ENCODE measurements at places on chromosomes 5 and 9. TPM values are rescaled to one million over a fixed set of nuclear protein-coding genes. Genes with fewer than 3 reads are reported as not detected.
A peak's percentile ranks its signal among the peaks of the same experiment; 100 is the strongest.

F2RL2 gene
- total RNA-seq, result not detected

ADAMTS16 gene
- total RNA-seq, result 0.29 TPM

ARL14EPL gene
- not detected for total RNA-seq

TIMD4 gene
- not detected for total RNA-seq

CBY3 gene
- total RNA-seq, result not detected

ADAM19 gene
- total RNA-seq, result 8.7 TPM

KLF4 gene
- total RNA-seq, result 58.6 TPM

RC3H2 gene
- 31.5 TPM for total RNA-seq

DNA sequence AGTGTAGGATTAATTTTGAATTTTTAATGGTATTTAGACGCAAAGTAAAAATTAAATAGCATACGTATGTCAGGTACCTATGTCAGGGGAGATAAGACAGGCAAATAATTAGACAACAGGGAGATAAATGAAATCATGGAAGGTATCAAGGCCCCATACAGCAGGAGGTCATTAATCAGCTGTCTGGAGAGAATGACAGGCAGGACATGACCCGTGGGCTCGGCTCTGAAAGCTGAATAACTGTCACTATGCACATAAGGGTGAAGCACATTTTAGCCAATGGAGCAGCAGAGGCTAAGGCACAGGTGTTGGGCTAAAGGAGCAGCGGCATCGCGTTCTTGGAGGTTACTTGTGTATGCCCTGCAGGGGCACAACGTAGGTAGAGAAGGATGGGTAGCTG lies 11.9 kb downstream of the SLC25A51 start:
- DNase-seq, result no peak
- H3K27ac ChIP-seq, result no peak overlapping the region
- H3K36me3 ChIP-seq, result peaks cover 76% of the 10 kb centered on the region
- H3K27me3 ChIP-seq, result no peaks in the 10 kb centered on the region
- no peak overlapping the region for H3K4me3 ChIP-seq

DNA sequence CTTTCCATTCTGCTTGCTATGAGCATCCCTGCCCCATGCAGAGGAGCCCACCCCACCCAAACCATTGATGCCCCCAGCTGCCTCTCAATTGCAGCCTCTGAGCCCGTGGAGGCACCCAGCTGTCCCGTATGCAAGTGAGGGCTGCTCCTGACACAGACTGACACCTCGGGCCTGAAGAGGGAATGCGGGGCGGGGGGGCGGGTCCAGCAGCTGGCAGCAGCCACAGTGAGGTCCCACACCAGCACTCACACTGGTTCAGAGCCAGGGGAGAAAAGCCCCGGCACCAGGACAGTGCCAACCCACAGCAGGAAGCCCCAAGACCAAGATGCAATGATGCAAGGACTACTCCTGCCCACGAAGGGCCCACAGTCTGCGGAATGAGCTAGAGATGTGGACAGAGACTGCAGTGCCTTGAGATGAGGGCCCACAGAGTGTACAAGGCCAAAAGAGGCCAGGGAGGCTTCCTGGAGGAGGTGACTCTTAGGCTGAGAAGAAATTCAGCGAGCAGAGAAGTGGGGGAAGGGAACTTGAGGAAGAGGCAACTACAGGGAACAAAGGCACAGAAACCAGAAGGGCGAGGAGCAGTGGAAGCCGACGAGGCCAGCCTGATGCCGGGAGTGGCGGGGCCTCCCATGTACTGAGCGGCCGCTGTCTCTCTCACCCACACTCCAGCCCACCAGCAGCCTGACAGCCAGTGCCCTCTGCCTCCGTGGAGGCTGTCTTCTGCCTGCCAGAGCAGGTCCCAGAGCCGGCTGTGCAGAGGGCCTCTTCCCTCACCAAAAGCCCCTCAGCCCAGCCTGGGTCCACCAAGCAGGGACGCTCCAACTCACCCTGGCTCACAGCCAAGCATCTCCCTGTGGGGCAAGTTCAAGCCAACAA lies 9.2 kb downstream of the EEIG1 start:
- no peaks in the 10 kb centered on the region for H3K36me3 ChIP-seq
- H3K27ac ChIP-seq, result peak overlapping the region; percentile 91
- H3K27me3 ChIP-seq, result no peaks in the 10 kb centered on the region
- peak overlapping the region; percentile 2 for H3K4me3 ChIP-seq
- DNase-seq, result peak; percentile 37

- DNase-seq, result no peak
- H3K4me1 ChIP-seq, result no peaks in the 10 kb centered on the region
- no peak overlapping the region for H3K27ac ChIP-seq
- no peak overlapping the region for H3K4me3 ChIP-seq
- H3K27me3 ChIP-seq, result no peaks in the 10 kb centered on the region
- H3K36me3 ChIP-seq, result no peaks in the 10 kb centered on the region
Observed at GRCh38 chr5:151870820-151871219, 53.8 kb downstream of the GLRA1 start.

- no peak overlapping the region for H3K27ac ChIP-seq
- H3K27me3 ChIP-seq, result no peaks in the 10 kb centered on the region
- no peaks in the 10 kb centered on the region for H3K4me1 ChIP-seq
- no peaks in the 10 kb centered on the region for H3K36me3 ChIP-seq
- H3K4me3 ChIP-seq, result no peak overlapping the region
Observed at GRCh38 chr5:137071931-137072330, 427.2 kb downstream of the SPOCK1 start.

GRCh38 chr9:136361047-136361753 lies 2.3 kb downstream of the DNLZ start:
- DNase-seq, result peak; percentile 52
- H3K4me1 ChIP-seq, result peaks cover 42% of the 10 kb centered on the region
- peak overlapping the region; percentile 90 for H3K27ac ChIP-seq
- H3K4me3 ChIP-seq, result no peak overlapping the region

GRCh38 chr9:83656032-83656680 lies 33.2 kb downstream of the IDNK start:
- no peaks in the 10 kb centered on the region for H3K4me1 ChIP-seq
- no peak overlapping the region for H3K4me3 ChIP-seq
- no peak overlapping the region for H3K27ac ChIP-seq
- H3K36me3 ChIP-seq, result peaks cover 100% of the 10 kb centered on the region

DNA sequence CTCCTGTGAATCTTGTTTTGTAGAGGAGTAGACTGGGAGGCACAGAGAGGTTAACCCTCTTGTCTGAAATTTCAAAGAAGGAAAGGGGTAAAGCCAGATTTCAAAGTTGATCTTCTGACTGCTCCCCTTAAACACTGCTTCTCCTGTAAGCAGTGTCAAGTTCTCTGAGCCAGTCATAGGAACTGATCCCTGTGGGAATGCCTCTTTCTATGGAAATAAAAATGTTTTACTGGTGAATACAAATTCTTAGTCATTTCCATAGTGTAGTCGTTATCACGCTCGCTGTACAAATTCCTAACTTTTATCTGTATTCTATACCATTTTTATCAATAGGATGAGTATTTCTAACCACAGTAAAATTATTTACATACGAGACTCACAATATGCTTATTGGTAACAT lies 66.3 kb upstream of the PRRC1 start:
- H3K4me1 ChIP-seq, result no peaks in the 10 kb centered on the region
- H3K27ac ChIP-seq, result no peak overlapping the region
- no peaks in the 10 kb centered on the region for H3K36me3 ChIP-seq
- no peak overlapping the region for H3K4me3 ChIP-seq
- DNase-seq, result no peak
- H3K27me3 ChIP-seq, result no peaks in the 10 kb centered on the region

GRCh38 chr9:37197158-37198038 lies 77.0 kb downstream of the ZCCHC7 start:
- H3K27me3 ChIP-seq, result no peaks in the 10 kb centered on the region
- no peak overlapping the region for H3K4me3 ChIP-seq
- H3K36me3 ChIP-seq, result no peaks in the 10 kb centered on the region
- no peak overlapping the region for H3K27ac ChIP-seq
- no peak for DNase-seq

DNA sequence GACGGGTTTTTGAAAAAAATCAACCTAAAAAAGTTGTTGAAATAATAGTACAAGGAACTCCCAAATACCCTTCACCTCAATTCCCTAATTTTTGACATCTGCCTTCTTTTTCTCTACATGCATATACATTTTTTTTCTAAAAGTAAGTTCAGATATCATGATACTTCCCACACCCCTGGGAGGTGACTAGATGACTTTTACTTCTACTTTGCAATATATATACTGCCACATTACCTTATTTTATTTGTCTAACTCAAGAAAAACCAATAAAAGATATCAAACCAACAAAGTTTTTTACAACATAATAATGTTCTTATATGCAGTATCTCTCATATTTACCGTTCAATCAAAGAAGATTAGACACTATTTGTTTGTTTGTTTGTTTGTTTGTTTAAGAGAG lies 31.1 kb downstream of the CCNJL start:
- H3K4me3 ChIP-seq, result no peak overlapping the region
- no peaks in the 10 kb centered on the region for H3K27me3 ChIP-seq
- peaks cover under 1% of the 10 kb centered on the region for H3K4me1 ChIP-seq
- DNase-seq, result no peak
- no peak overlapping the region for H3K27ac ChIP-seq

DNA sequence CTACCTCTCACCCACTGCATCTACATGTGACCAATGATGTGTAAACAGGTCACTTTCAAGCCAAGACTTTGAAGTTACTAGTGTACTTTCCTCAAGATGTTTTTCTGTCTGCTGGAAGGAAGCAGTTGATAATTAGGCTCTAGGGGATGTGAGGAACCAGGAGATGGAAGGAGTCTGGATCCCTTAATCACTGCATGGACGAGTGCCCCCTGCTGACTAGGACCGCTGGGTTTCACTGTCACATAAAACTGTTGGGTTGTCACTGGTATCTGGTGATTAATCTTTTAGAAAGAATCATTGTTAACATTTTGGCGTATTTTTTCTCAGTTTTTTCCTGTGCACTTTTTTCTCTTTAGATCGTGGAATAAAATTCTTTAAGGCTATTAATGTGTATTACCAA lies 79.5 kb downstream of the SREK1 start:
- H3K4me1 ChIP-seq, result no peaks in the 10 kb centered on the region
- DNase-seq, result no peak
- H3K27me3 ChIP-seq, result no peaks in the 10 kb centered on the region
- H3K36me3 ChIP-seq, result peaks cover 3% of the 10 kb centered on the region

GRCh38 chr5:150065886-150066285 lies 20.5 kb downstream of the CSF1R start:
- H3K4me1 ChIP-seq, result no peaks in the 10 kb centered on the region
- no peak overlapping the region for H3K27ac ChIP-seq
- H3K4me3 ChIP-seq, result no peak overlapping the region
- peaks cover 4% of the 10 kb centered on the region for H3K36me3 ChIP-seq
- no peaks in the 10 kb centered on the region for H3K27me3 ChIP-seq

DNA sequence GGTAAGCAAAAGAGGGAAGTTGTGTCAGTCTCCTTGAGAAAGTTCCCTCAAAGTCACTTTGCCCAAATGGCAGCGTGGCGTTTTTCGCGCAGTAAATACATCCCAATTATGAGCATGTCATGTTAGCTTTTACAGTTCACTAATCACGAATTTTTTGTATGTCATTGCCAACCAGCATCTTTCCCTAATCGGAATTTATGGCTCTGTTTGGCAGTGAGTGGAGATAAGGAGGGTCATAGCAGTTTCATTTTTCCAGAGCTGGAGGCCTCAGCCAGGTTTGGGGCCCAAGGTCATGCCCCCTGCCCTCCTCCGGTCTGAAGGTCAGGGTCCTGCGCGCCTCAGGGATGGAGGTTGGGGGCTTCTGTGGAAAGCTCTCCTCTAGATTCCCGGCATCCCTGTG lies 50.1 kb downstream of the C5orf15 start:
- no peaks in the 10 kb centered on the region for H3K27me3 ChIP-seq
- no peak overlapping the region for H3K4me3 ChIP-seq
- no peak overlapping the region for H3K27ac ChIP-seq

GRCh38 chr9:126796758-126797157 lies 8.1 kb upstream of the ZBTB43 start:
- no peaks in the 10 kb centered on the region for H3K36me3 ChIP-seq
- no peak overlapping the region for H3K27ac ChIP-seq
- DNase-seq, result no peak
- H3K27me3 ChIP-seq, result no peaks in the 10 kb centered on the region
- no peak overlapping the region for H3K4me3 ChIP-seq

GRCh38 chr9:135714242-135715055 lies 12.5 kb downstream of the KCNT1 start:
- H3K27me3 ChIP-seq, result peaks cover 15% of the 10 kb centered on the region
- no peak overlapping the region for H3K27ac ChIP-seq
- H3K36me3 ChIP-seq, result no peaks in the 10 kb centered on the region
- no peak overlapping the region for H3K4me3 ChIP-seq
- no peaks in the 10 kb centered on the region for H3K4me1 ChIP-seq

DNA sequence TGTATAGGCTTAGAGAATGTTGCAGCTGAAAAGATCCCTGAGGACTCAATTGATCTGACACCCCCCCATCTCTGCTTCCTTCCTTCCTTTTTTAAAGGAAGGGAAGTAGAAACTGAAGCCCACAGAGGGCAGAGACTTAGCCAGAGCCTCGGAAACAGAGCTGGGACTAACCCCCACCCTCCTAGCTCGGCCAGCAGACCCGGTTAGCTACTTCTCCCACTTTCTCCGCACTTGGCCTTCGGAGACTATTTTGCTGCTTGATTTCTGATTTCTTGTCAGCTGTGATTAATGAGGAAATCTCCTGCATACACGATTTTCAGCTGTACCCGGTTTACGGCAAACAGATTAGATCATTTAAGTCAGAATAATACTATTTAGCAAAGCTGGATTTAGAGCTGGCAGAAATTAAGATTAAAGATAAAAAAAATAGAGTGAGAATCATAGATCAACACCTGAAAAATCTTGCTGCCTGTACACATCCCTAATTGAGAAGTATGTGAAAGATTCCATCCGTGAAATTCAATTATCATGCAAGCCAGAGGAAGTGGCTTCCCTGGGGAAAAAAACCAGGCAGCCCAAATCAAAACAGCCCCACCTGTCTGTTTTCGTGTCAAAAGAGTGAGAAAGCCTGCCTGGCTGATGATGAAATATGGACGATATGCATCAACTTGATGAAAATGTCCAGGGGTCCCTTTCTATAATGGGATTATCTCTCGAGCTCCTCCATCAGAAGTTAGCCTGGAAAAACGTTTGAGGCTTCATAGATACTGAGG lies 159.5 kb upstream of the SHB start:
- no peak overlapping the region for H3K4me3 ChIP-seq
- H3K4me1 ChIP-seq, result peaks cover 16% of the 10 kb centered on the region
- H3K27me3 ChIP-seq, result peaks cover 6% of the 10 kb centered on the region
- H3K36me3 ChIP-seq, result no peaks in the 10 kb centered on the region

GRCh38 chr5:81313686-81314085 lies 12.3 kb downstream of the ZCCHC9 start:
- no peak for DNase-seq
- H3K36me3 ChIP-seq, result no peaks in the 10 kb centered on the region
- no peak overlapping the region for H3K27ac ChIP-seq
- H3K27me3 ChIP-seq, result no peaks in the 10 kb centered on the region

- peaks cover 24% of the 10 kb centered on the region for H3K36me3 ChIP-seq
- H3K4me3 ChIP-seq, result no peak overlapping the region
- H3K27ac ChIP-seq, result no peak overlapping the region
- DNase-seq, result peak; percentile 75
- no peaks in the 10 kb centered on the region for H3K27me3 ChIP-seq
Observed at GRCh38 chr9:126347911-126348760, 21.5 kb downstream of the MVB12B start.

DNA sequence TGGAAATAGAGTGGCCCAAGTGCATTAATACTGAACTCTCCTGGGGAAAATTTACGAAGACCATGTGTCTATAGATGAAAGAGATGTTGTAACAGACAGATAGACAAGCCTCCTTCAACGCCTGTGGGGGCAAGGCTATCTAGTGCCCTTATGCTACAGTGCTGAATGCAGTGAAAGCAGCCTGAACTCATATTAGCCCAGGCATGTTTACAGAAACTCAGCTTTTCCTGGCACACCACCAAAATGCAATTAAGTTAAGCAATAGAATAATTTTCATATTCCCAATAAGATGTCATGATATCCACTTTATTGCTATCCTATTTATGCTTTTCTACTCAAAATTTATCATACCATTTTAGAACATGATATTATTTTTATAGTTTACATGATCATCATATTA lies 277.0 kb downstream of the DIRAS2 start:
- no peaks in the 10 kb centered on the region for H3K27me3 ChIP-seq
